ENCODE measurements at places on chromosomes 7 and 10. TPM values are rescaled to one million over a fixed set of nuclear protein-coding genes. Genes with fewer than 3 reads are reported as not detected.

Gene LBX1
- total RNA-seq, result not detected

Gene AKR1C4
- not detected for total RNA-seq

Gene RPEL1
- not detected for total RNA-seq

- DNase-seq, result no peak
These were observed 5.6 kb downstream of the GPR15LG start for GRCh38 chr10:84179059-84179710.

DNA sequence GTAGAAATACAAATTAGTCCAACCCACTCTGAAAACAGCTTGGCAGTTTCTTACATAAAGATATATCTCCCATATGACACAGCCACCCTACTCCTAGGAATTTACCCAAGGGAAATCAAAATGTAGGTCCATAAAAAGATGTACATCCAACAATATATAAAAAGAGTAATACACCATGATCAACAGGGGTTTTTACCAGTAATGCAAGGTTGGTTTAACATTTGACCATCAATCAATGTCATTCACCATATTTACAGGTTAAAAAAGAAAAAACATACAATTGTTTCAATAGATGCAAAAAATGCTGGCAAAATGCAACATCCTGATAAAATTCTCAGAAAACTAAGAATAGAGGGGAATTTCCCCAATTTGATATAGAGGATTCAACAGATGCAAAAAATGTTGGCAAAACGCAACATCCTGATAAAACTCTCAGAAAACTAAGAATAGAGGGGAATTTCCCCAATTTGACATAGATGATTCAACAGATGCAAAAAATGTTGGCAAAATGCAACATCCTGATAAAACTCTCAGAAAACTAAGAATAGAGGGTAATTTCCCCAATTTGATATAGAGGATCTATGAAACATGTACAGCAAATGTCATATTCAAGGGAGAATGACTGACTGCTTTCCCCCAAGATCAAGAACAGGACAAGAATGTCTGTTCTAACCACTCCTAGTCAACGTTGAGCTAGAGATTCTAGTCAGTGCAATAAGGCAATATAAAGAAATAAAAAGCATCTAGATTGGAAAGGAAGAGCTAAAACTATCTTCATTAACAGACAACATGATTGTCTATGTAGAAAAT is 13.7 kb downstream of the ADAP1 start:
- no peak for DNase-seq

- no peak for DNase-seq
These were observed 89.0 kb upstream of the SEPHS1 start for GRCh38 chr10:13437026-13437555.

GRCh38 chr10:118445535-118445934 is 103.4 kb upstream of the FAM204A start:
- no peak for DNase-seq

- no peak for DNase-seq
These were observed 3.6 kb downstream of the HOXA1 start for GRCh38 chr7:27091941-27092818.

DNA sequence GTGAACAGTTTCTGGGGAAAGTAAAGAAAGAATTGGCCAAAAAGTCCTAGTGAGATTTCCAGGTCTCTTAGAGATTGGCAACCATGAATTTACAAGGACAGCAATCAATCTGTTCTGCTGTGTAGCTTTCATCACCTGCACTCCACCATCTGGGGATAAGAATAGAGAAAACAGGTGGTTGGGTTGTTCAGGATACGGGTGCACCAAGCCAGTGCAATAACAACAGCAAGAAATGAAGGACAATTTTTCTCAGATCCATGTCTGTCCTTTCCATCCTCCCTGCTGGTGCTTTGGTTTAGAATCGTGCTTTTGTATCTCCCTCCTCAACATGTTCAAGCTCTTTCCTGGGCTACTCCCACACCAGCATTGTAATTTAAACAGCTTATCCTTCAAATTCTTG is 787.7 kb downstream of the GRID1 start:
- no peak for DNase-seq

Measured in uterus (tissue), 4 donors.